ENCODE measurements at places on chromosomes 12 and 14.
A peak's percentile ranks its signal among the peaks of the same experiment; 100 is the strongest.

GRCh38 chr12:105659355-105660075 is 329.0 kb downstream of the C12orf75 start:
- DNase-seq, result no peak

DNA sequence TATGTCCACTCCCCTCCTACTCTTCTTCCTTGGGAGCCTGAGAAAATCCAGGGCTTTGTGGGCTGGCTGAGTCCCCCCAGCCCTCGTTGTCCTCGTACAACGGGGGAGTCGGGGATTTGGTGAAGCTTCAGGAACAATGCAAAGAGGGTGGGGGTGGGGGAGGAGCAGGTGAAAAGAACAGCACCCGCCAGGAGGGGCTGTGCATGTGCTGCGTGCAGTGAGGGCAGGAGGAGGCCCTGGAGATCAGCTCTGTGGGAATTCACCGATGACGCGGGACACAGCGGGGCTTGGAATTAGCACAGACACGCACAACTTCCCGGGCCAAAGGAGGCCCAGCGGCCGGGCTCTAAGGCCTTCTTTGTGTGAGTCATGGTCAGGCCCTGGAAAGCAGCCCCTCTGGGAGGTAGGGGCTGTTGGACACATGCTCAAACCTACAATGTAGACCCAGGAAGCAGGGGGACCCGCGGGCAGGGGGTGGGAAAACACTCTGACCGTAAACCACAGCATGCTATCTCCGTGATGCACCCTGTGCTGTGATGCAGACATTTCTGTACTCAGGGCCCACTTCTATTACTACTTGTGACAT is 32.8 kb downstream of the RBM19 start:
- DNase-seq, result no peak

GRCh38 chr14:88804035-88804434 is 11.3 kb upstream of the EML5 start:
- no peak for DNase-seq

- no peak for DNase-seq
Observed at GRCh38 chr14:29796853-29797252, 130.8 kb downstream of the PRKD1 start.

DNA sequence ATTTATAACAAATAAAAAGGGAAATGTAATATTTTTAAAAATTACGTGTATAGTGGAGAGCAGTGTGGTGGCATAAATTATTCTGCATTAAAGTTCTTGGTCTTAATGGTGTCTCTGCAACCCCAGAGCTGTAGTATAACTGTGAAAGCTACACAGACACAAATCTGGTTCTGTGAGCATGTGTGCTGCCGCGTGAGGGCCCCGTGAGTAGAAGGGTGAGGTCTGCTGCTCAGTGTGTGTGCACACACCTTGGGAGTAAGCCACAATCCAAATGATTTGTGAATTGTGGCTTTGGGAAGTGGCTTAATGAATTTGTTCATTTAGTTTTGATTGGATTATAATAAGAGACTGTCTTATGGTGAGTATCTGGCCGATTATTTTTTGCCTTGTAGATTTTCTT is 16.8 kb downstream of the PELI2 start:
- no peak for DNase-seq

DNA sequence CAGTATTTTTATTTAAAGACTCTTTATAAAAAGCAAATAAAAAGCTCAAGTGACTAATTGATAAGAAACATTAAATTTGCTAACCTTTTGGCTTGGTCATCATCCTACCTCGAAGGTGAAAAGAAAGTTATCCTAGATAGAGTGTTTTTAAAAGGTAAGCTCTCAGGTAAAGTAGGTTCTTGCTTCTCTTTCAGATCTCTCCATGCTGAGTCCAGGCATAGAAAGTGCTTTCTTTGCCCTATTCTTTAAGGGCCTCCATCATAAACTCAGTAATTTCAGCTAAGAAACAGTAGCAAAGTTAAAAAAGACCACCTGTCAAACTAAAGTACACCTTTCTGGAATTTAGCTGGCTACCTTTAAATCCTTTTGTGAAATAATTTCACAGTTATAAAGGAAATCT is 20.6 kb upstream of the ANHX start:
- no peak for DNase-seq

- DNase-seq, result no peak
Observed at GRCh38 chr14:95504135-95505029, 12.1 kb downstream of the SYNE3 start.

GRCh38 chr12:107929436-107929835 is 154.9 kb downstream of the ASCL4 start:
- DNase-seq, result no peak

- DNase-seq, result no peak
Observed at GRCh38 chr12:28122756-28123155, 67.5 kb upstream of the CCDC91 start.

DNA sequence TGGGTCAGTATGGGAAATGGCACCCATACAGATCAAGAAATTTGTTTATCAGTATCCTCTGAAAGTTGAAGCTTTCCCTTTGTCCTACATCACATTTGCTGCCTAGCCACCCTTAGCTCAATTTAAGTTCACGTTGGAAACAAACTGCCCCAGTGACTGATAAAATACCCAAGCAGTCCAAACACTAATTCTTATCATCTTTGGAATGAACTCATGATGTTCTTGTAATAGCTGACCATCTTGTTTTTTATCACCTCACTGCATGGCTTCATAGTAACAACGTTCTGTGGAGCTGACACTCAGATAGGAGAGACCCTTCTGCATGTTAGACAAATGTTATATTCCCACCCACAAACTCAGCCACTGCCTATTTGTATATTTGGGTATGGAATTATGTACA is 93.4 kb downstream of the GPR135 start:
- DNase-seq, result no peak

GRCh38 chr12:48969160-48969771 is 2.3 kb downstream of the WNT10B start:
- no peak for DNase-seq

DNA sequence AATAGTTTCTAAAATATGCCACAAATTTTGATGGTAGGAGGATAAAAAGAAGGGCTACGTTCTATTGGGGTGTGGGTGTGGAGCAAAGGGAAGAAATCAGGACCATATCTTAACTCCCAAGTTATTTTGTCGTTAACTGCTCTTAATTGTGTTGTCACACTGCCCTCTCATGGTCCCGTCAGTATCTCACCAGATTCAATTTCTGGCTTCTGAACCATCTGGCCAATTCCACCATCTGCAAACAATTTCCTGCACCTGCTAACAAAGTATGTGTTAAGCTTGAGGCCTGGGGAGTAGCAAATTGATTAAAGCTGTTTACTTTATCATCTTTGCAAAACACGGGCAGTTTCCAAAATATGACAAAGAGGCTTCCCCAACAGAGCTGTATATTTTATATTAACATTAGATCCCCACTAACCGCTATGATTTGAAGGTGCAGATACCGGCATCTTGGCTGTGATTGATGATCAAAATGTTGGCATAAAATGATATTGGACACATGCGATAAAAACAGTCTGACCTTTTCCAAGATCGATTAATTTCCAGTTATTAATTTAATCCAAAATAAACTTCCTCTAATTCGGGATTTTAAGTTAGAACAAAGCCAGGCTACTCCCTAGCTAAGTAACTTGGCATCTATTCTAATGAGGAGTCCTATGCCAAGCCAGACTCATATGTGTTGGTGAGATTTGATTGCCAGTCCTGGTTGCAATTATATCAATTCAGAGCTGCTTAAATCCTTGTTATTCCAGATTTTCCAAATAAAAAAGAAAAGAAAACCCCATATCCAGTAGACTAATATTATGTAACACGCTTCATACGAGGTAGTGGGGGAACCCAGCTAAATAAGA is 6.9 kb upstream of the DNM1L start:
- DNase-seq, result peak; percentile 43

DNA sequence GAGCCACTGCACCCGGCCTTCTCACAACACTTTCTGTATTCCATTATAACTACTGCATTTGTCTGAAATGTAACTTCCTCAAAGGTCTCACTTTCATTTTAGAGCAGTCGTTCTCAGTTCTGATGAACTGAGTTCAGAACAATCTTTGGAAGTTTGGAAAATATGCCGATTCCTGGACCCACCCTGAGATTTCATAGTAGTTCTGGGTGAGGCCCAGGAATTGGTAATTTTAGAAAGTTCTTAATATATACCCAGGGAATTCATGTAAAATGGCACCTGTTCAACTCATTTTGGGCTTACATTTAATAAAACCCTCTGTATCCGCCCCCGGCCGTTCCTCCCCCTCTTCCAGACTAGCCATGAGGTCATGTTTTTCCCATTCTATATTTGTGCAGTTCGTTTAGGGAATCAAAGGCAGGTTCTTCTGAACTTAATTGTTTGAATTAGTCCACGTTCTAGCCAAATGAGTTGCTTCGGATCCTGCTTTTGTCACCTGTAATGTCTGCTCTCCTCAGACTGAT is 5.9 kb downstream of the GSG1 start:
- DNase-seq, result no peak

GRCh38 chr12:9809866-9810265 is 17.4 kb upstream of the KLRF1 start:
- DNase-seq, result no peak

- DNase-seq, result no peak
Observed at GRCh38 chr14:25381498-25381897, 331.6 kb upstream of the STXBP6 start.

GRCh38 chr12:5960783-5961182 is 15.7 kb upstream of the ANO2 start:
- no peak for DNase-seq

DNA sequence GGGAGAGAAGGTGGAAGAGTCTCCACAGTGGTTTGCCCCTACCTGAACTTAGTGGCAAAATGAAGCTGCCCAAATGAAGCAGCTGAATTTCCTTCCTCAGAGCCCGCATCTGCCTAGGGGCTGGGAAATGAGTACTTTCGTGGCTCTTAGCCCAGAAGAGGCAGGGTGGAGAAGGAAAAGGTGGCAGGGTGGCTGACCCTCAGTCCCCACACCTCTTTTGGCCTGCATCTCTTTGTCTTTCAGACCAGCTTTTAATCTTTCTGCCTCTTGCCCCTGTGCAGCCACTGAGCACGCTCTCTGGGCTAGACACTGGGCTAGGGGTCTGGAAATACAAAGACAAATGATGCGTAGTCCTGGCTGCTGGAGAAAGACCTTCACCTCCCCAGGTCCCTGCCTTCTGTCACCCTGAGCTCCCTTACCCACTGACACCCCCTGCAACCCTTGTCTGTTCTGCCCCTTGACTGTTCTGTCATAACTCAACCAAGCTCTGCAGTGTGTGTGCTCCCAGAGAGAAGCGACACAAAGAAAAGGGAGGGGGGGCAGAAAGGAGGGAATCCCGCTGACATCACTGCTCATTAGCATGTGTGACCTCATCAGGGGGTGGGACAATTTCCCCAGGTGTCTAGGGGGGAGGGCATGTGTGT is 371 bp upstream of the REM2 start:
- DNase-seq, result no peak

- DNase-seq, result no peak
Observed at GRCh38 chr14:23646648-23647549, 10.7 kb downstream of the DHRS2 start.

GRCh38 chr12:72100854-72101253 is 162.2 kb downstream of the TPH2 start:
- DNase-seq, result no peak

DNA sequence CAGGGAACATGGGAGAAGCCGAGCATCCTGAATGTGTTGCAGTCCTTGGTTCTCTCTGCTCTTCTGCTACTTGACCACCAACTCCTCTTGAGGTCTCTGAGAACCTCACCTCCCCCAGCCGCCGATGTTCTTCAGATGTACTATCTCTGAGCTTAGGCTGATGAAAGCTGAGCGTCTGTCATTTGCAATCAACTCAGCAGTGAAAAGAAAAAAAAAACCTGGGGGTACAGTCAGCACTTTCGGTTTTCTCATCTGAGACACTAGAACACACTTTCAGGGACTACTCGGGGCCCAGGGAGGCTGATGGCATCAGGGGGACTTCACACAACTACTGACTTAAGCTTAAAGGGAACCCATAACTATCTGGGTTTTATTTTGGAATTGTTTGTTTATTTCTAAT is 9.6 kb upstream of the FLVCR2 start:
- DNase-seq, result no peak

DNA sequence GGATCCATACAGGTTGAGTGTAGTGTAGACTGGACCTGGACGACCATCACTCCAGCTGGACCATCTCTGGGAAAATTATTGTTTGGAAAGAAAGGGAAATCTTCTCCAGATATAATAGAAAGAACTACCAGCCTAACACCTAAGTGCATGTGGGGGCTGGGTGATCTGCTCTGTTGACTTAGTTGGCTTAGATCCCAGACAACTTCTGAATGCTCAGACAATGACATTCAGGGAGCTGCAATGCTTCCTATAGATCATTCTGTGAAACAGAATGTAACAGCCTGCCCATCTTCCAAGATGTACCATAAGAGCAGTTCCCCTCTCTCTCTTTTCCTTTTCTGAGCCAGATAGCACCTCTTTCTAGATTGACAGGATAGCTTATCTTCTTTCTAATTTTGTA is 572.8 kb upstream of the STXBP6 start:
- no peak for DNase-seq

- no peak for DNase-seq
Observed at GRCh38 chr14:75381642-75382041, 46.2 kb upstream of the JDP2 start.

DNA sequence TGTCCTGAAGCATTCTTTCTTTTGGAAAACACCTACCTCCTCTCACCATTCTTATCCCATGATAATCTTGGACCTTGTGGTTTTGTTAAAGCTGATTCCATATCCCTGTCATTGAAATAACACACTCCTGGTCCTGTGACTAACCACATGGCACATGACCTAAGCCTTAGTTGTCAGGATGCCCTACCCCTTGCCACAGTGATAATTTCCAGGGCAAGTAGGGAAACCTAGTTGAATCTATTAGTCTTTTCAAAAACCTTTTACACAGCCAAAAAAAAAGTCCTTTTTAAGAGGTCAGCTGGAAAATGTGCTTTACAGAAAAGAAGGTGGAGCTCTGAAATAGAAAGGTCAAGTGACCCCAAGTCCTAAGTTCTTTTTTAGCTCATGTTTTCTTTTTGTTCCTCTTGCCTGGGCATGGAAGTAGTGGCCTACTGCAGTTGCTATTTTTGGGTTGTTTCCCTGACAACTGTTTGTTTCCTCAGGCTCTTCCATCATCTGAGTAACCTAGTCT is 608.4 kb downstream of the LRFN5 start:
- DNase-seq, result no peak

- no peak for DNase-seq
Observed at GRCh38 chr14:105204931-105205672, 24.0 kb upstream of the NUDT14 start.

DNA sequence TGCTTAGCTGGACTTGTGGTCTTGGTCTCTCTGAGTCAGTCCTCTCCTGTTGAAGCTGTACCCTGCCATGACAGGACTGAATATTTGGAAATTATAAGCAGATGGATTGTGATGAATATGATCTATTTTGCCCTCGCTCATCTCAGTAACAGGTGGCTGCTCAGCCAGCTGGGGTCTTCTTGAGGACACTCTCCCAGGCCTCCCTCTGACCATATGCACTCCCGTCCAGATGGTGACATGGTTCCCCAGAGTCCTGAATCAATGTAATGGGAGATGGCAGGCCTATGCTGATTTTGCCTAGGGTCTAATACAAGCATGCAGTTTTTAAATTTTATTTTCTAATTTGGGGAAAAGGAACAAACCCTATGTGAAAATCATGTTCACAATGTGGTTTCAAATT is 63.1 kb upstream of the TRHDE start:
- no peak for DNase-seq
